ENCODE measurements at places on chromosomes 2 and 18.

- no peak for DNase-seq
These were observed 1.1 kb downstream of the MAP2 start for GRCh38 chr2:209424781-209425470.

GRCh38 chr2:47078541-47079482 is 76.3 kb downstream of the STPG4 start:
- DNase-seq: no peak

DNA sequence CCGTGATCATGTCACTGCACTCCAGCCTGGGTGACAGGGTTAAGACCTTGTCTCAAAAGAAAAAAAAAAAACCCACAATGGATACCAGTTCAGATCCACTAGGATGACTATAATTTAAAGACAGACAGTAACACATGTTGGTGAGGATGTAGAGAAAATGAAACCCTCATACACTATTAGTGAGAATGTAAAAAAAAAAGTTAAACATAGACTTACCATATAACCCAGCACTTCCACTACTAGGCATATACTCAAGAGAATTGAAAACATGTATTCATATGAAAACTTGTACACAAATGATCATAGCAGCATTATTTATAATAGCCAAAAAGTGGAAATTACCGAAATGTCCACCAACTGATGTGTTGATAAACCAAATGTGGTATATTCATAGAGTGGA is 48.7 kb downstream of the KIF3C start:
- DNase-seq: no peak

- DNase-seq: peak; percentile 67
These were observed 1023.0 kb upstream of the ACVR2A start for GRCh38 chr2:146821836-146822316.

- DNase-seq: no peak
These were observed 17.3 kb downstream of the PCARE start for GRCh38 chr2:29057006-29057405.

GRCh38 chr2:55425431-55425831 is 5.8 kb upstream of the CCDC88A start:
- peak; percentile 50 for DNase-seq

Data from fibroblast of upper back skin (primary cell).